ENCODE measurements at places on chromosomes 1 and 21.

GRCh38 chr1:200464784-200465400, 55.1 kb upstream of the ZNF281 start:
- no peak for DNase-seq

DNA sequence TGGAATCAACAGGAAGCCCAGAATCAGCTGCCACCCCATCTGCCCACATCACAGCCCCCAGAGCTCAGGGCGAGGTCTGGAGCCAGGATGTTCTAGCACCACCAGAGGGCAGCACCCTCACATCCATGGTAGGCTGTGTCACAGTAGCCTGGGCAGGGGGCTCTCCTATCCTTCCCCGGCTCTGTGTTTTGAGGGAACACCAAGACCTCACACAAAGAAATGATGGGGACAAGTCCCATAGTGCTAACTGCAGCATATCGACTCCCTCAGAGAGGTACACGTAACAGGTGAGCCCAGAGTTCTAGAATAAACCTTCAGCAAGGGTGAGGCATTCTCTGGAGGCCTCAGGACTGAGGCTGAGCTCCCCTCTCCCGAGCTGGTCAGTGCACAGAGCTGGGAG, 2.3 kb upstream of the KCNC4 start:
- peak; percentile 74 for DNase-seq

GRCh38 chr1:151816548-151817352, 11.5 kb upstream of the LINGO4 start:
- no peak for DNase-seq

DNA sequence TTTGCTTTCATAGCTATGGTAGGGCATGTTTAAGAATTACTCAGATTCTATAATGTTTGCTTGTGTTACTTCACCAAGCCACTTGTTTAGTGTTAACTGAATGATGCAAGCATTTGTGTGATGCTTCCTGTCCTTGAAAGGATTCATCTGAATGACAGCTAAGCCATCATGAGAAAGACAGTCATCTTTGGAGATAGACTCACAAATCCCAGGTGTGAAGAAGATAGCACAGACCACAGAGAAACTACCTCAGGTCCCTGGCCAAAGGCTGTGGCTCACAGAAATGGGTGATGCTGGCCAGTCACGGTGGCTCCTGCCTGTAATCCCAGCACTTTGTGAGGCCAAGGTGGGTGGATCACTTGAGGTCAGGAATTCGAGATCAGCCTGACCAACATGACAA, 321.4 kb downstream of the DPYD start:
- DNase-seq, result no peak

DNA sequence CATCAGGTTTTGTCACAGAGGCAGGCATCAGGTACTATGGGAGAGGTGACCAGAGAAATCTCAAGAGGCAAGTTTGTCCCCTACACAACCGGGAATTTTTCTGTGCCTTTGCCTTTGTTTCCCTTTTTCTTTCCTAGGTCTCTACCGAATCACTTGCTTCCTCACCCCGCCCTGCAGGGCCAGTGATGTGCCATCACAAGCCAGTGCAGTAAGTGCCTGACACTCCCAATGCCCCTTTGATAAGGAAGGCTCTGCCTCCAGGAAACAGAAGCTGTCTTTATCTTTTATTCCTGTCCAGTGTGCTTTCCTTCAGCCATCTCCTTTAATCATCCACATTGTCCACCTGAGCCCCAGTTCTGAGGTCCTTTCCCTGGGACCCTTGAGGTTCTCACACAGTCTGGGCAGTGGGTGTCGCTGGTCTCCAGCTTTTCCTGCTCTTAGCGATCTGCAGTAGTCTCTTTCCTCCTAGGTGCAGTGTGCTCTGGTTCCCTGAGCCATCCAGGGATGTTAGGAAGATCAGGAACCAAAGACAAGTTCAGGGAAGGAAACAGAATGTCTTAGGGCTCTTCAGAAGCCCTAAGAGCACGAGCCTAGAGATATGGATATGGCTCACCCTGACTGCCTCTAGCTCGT, 36.6 kb downstream of the GJA5 start:
- peak; percentile 12 for DNase-seq

- DNase-seq, result no peak
Measured at GRCh38 chr1:201552941-201553351, 14.0 kb downstream of the NAV1 start.

GRCh38 chr1:119141020-119141424, 569 bp upstream of the WARS2 start:
- no peak for DNase-seq

DNA sequence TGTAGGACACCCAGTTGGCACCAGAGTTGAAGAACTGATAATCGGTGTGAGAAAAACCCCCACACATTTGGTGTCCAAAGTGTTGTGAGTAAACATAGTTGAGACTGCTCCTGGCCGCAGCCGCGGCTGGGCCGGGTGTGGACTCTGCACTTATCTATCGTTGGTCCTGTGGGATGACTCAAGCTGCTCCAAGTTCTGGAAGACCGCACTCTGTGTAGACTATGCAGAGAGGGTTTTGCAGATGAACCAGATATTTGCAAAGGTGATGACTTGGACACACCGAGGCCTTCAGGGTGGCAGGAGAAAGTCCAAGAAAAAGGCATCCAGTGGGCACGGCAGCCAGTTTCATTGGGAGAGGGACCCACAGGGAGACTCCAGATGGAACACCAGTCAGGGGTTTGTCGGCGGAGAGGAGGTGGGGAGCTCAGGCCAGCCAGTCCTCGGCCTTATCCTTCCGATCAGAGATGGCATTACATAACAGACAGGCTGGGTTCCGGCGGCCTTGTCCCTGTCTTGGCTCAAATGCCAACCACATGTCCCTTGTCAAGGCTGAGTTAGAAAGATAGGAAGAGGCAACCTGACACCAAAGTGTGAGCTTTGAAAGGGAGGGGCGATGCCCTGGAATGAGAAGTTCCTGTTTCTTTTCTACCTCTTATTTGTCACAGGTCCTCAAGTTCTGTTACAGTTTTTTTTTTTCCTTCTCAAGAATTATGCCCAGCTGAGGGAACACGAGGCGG, 21.1 kb downstream of the C2CD2 start:
- no peak for DNase-seq

GRCh38 chr1:115727706-115728249, 40.7 kb downstream of the CASQ2 start:
- no peak for DNase-seq

DNA sequence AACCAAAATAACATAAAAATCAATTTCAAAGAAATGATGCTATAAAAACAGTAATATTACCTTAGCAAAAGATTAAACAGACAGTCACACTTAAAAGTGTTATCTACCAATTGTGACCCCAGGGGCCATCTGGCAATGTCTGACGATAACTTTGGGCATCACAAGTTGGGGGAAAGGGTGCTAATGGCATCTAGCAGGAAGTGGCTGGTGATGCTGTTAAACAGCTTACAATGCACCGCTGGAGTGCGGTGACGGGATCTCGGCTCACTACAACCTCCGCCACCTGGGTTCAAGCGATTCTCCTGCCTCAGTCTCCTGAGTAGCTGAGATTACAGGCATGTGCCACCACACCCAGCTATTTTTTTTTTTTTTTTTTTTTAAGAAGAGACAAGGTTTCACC, 27.6 kb downstream of the NUP133 start:
- no peak for DNase-seq

- no peak for DNase-seq
Measured at GRCh38 chr1:44412601-44413000, 7.5 kb downstream of the RNF220 start.

DNA sequence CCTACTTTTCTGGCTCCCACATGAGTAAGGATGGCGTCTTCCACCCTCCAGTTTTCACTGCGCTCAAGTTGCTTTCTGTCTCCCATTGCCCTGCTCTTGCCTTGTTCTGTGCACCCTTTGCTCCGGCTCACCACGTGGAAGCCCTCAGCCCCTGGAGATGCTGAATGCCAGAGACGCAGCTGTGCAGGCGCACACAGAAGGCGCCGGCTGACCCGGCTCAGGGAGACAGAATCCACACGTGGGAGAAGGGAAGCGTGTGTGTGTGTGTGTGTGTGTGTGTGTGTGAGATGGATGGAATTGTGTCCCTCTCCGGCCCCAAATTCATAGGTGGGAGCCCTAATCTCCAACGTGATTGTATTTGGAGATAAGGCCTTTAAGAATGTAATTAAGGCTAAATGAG, 118.2 kb upstream of the ERRFI1 start:
- DNase-seq, result no peak

GRCh38 chr1:3653286-3653618, 936 bp downstream of the TP73 start:
- DNase-seq, result no peak

DNA sequence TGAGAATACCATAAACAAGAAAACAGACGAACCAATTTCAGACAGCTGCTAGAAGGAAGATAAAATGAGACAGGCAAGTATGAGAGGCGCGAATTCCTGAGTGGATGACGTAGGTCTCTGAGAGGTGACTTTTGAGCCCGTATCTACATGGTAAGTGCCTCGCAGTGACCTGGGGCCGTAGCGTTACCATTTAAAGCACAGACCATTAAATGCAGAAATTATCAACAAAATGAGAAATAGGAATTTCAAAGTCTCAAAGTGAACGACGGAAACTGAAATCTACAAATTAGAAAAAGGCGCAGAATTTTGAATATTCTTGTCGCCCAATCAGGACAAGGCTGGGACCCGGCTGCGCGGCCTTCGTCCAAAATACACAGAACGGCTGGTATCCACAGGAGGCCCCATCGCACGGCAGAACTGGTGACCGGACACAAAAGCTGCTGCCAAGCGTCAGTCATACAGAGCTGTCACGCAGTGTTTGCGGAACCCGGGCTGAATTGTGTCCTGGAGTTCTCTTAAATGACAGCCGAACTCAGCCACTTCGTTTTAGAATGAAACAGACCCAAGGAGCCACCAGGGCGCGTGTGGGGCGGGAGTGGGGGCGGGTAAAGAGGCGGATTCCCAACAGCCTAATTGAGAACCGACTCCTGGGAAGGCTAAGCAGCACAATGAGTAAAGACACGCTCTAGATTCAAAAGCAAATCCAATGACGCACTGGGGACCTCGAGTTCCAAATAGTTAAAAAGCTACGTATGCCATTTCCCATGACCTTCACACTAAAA, 13.8 kb upstream of the BOLA1 start:
- DNase-seq, result peak; percentile 51

DNA sequence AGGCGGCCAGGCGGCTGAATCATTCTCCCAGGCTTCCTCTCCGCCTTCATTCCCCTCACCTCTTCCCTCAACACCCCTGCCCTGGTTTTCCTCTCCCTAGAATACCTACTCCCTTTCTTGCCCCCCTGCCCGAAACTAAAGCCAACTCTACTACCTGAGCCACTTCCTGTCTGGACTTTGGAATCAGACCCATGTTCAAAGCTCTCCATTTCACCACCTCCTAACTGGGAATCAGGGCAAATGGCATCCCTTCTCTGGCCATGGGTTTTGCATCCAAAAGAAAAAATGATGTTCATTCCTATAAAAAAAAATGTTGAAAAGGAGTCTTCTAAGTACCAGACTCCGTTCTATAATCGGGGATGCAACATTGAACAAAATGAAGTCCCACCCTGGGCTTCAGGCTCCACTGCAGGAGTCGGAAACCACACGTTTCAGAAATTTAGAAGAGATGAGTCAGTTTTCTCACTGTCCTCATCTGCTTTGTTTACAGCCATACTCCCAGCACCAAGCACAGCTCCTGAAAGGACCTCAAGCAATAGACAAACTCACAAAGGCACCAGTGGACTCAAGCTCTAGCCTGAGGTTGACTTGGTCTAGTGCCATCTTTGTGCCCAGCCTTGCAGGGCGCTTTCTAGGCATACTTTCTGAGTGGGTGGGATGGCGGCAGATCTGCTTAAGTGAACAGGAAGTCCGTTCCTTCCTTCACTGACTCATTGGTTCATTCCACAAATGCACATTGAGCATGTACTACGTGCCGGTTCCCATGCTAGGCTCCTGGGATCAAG, 176.2 kb downstream of the IGSF21 start:
- DNase-seq, result no peak

GRCh38 chr1:224789311-224789710, 140.2 kb upstream of the DNAH14 start:
- DNase-seq, result no peak

- no peak for DNase-seq
Measured at GRCh38 chr1:10686404-10687040, 109.9 kb downstream of the CASZ1 start.

DNA sequence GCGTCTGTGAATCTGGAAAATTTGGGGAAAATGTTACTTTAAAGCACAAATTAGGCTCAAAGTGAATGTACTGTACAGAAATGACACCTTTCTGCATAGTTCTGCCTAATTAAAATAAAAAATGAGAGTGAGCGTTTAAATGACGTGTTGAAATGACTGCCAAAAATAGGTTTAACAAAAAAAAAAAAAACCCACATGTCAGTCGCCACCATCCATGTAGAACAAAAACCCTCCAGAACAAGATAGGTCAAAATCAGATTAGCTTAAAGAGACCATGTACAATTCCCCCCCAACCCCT, 745 bp downstream of the PARP1 start:
- DNase-seq, result no peak

DNA sequence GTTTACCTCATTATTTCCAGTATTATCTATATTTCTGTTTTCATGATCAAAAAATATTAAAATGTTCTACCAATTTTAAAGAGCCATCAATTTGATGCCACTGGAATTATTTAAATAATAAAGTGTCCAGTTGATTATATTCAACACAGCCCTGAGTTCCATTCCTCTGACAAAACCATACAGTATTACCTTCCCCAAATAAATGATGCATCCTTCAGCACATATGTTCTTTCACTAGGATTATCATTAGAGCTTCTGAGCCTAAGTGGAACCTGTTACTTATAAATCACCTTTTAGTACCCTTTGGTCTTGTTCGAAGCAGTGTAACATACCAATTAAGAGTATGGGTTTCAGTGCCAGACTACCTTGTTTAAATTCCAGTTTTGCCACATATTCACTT, 17.3 kb upstream of the PLEKHO1 start:
- no peak for DNase-seq

GRCh38 chr1:210700511-210700910, 371.8 kb downstream of the HHAT start:
- DNase-seq, result no peak

GRCh38 chr21:35619184-35619583, 441.1 kb downstream of the SETD4 start:
- no peak for DNase-seq

- no peak for DNase-seq
Measured at GRCh38 chr1:247747616-247748015, 325 bp downstream of the OR14A2 start.

DNA sequence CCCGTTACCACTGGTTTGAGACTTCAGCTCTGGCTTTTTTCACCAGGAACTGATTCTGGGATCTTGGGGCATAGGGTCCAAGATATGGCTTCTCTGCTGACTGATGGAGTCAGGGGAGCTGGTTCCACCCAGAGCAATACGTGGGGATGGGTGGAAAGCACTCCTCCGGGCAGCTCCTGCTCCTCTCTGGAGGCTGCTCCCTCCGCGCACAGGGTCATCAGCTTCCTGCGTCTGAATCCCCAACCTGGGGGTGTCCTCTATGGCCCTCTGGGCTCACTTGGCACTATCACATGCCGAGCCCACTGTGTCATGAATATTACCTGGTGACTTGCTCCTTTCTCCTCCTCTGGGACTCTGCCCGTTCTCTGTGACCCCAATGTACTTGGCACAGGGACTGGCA, 405.4 kb upstream of the VAMP3 start:
- no peak for DNase-seq

- DNase-seq, result peak; percentile 29
Measured at GRCh38 chr1:51518586-51519047, 449 bp downstream of the EPS15 start.

Measured in effector CD4-positive, alpha-beta T cell (primary cell).